CD4-positive, alpha-beta T cell treated with Interleukin-6 for 4 hours (primary cell): ENCODE measurements at places on chromosomes 6 and 20.
A peak's percentile ranks its signal among the peaks of the same experiment; 100 is the strongest.

DNA sequence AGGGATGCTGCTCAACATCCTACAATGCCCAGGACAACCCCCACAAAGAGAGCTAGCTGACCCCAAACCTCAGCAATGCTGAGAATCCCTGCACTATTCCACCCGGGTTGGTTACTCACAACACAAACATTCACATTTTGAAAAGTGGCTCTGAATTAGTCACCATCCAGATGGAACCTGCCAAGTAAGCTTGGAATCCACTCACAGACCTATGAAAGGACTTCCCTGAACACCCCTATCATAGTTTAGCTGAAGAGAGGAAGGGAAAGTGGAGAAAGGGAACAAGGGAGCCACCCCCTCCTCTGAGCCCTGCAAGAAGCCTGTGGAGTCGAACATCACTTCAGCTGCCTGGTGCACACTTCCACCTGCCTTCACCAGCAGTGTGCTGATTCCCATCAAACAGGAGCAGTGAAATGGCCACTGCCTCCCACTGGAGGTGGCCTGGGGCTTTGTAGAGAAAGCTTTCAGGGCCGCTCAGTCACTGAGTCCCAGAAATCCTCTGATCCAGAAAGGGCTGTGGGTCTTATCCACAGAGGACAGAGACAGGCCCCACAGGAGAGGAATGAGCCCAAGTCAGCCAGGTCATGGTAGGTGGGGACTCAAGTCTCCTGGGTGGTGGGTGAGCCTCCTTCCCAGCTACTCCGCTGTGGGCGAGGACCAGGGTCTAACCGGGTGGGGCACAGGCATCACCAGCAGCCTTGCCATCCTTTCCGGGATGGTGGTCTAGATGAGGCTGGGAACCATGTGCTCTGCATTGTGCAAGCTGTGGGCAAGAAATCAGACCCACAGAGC, 203.7 kb downstream of the SYNDIG1 start:
- DNase-seq = no peak

GRCh38 chr20:58800134-58800871, 50.4 kb downstream of the GNAS-AS1 start:
- no peak for DNase-seq

GRCh38 chr20:8809107-8809953, 259.6 kb upstream of the PLCB4 start:
- DNase-seq = no peak

- DNase-seq = no peak
Measured at GRCh38 chr6:150296890-150297289, 71.9 kb upstream of the IYD start.

- no peak for DNase-seq
Measured at GRCh38 chr6:110882824-110883554, 8.4 kb downstream of the AMD1 start.

- DNase-seq = no peak
Measured at GRCh38 chr6:106637051-106637716, 7.8 kb downstream of the QRSL1 start.

DNA sequence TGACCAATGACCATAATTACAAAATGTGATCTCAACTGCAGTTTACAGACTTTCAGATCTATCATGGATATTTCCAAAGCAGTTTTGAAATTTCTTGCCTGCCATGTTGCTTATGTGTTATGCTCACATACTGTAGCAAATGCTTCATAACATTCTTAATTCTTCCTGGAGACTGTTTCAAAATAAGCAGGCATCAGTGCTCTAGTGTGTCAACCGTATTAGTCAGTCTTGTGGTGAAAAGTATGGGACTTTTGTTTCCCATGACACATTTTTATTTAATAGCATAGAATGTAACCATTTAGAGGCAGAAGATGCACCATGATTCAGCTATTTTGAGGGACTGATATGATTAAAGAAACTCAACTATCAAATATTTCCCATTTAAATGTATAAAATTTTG, 1.7 kb downstream of the POPDC3 start:
- DNase-seq = no peak

- DNase-seq = peak; percentile 71
Measured at GRCh38 chr6:30411515-30412207, 66.7 kb downstream of the RPP21 start.

- DNase-seq = no peak
Measured at GRCh38 chr20:63084563-63084927, 77.8 kb upstream of the BHLHE23 start.

DNA sequence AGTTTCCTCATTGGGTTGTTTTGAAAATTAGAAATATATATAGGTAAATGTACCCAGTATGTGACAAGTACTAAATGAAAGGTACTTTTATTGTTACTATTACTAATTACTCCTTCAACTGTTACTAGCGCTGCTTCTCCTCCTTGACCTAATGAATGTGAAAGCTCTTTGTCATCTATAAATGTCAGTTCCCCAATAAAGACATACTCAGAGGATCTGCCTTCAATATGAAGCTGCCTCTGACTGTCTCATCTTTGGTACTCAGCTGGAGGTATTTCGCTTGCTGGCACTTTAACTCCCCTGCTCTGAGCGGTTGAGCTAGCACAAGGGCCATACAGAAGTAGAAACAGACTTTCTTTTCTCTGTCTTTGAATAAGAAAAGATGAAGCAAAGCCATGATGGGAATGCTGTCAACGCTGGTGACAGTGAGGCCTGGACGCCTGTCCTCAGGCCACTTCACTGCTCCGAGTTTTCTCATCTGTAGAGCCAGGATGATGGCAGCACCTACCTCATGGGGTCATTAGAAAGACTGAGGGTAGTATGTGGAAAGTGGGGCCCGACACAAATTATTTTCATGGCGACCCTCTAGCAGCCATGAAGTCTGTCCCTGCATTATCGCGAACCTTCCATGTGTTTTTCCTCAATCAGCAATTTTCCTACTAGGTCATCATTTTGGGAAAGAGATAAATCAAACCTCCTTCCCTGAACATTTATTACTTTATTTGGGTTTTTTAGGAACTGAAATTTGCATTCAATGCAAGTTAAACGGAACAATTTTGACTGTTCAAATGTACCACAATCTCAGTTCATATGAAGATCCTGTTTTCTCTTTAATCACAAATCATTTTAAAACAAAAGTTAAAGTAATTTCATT, 55.9 kb upstream of the SNX9 start:
- no peak for DNase-seq

GRCh38 chr6:160030103-160030502, 61.2 kb downstream of the IGF2R start:
- DNase-seq = no peak

DNA sequence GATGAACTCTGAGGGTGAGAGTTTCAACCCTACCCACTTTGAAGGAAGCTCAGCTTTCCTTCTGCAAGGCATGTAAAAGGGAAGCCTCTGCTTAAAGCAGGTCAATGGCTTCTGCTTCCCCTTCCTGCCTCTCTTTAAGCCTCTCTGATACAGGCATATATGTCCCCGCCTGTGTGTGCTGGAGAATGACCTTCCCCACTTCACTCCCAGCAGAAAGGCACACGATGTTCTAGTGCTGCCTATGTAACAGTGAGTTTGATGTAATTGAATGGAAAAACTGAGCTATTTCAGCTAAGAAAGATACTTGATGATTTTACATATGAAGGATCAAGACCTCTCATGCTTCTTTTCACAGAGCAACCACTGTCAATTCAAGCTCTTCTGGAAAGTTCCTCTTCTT, 632.2 kb downstream of the HACE1 start:
- no peak for DNase-seq

- DNase-seq = peak; percentile 85
Measured at GRCh38 chr20:48827855-48828733, at the start of gene PREX1. Gene PREX1, minus strand, starts transcription at chr20:48827999. Its CDS starts 139 bp downstream, at chr20:48827860.

DNA sequence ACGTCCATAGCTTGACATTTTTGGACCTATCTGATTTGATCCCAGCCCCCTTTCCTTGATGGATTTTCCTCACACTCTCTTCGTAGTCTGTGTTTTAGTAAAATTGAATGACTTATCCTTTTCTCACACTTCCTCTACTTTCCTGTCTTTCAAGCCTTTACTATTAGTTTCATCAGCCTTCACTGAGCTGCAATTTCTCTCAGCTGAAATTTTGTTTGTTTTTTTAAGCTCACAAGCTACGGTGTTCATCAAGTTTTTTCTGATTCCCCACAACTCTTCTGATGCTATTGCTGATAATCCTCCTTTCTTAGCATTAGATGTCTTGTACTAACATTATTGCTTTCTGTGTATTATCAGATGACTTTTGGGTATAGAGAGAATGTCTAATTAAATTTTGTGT, 263.7 kb downstream of the TBX18 start:
- no peak for DNase-seq

GRCh38 chr20:12699374-12700228, 309.2 kb upstream of the SPTLC3 start:
- DNase-seq = no peak

GRCh38 chr6:53961679-53962370, 149.4 kb upstream of the MLIP start:
- DNase-seq = no peak

- DNase-seq = no peak
Measured at GRCh38 chr6:163254341-163254835, 160.1 kb upstream of the QKI start.

GRCh38 chr6:35624341-35625070, 64.2 kb downstream of the FKBP5 start:
- DNase-seq = no peak

DNA sequence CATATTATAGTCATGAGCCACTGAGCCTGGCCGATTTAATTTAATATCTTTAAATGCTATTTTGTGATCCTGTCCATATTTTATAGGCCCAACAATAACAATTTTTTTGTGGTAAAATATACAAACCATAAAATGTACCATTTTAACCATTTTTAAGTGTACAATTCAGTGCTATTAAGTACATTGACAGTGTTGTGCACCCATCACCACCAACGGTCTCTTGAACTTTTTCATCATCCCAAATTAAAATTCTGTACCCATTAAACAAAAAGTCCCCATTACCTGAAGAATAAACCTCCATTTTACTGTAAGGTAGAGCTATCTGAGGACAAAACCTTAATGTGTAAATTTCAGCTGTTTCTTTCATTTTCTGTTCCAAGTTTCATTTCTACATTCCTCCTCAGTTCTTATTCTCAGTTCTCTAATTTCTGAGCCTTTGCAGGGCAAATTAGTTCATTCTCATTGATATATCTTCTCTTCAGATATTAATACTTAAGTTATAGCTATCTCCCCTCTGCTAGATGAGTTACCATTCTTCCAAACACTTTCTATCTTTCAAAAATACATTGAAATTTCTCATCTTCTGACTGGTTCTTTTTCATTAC, 10.3 kb downstream of the MTO1 start:
- no peak for DNase-seq

GRCh38 chr6:98036344-98036923, 753.4 kb upstream of the MMS22L start:
- DNase-seq = no peak

DNA sequence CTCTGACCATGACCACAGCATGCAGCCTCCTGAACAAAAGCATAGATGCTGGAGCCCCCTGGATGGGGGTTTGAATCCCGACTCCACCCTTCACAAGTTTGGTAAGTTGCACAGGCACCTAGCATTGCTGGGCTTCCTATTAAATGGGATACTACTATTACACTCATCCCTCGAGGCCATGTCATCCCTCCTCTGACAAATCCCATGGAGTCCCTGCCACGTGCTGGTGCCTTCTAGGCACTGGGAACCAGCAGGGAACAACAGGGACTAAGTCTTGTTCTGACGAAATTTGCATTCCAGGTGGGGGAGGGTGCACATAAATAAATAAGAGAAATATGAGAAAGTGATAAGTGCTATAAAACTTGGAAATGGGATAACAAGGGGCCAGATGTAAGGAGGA, 15.3 kb upstream of the SIRPA start:
- DNase-seq = no peak
